ENCODE measurements at places on chromosomes 7 and 10. TPM values are rescaled to one million over a fixed set of nuclear protein-coding genes. Genes with fewer than 3 reads are reported as not detected.

The PYROXD2 gene
- total RNA-seq: 14.0 TPM

The MSMB gene
- not detected for total RNA-seq

The FAM237B gene
- not detected for total RNA-seq

The C10orf67 gene
- total RNA-seq: 0.25 TPM

The SPDYE11 gene
- total RNA-seq: not detected

DNA sequence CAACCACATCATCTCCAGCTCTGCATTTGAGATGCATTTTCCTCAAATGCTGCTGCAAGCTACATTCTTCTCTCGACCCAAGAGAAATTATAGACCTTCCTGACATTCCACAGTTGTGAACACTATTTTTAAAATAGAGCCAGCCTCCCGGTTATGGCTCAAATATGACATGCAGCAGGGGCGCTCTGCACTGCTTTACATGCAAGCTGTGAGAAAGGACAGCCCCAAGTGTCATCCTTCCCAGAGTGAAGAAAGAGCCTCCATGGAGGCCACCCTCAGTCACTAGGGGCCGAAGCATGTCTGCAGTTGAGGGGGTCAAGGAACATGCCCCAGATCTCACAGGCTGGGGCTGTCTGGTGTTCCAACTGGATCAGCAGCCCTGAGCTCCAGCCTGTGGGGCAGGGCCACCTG, 63.9 kb upstream of the CHST15 start:
- peak; percentile 8 for DNase-seq
- H3K36me3 ChIP-seq: no peaks in the 10 kb centered on the region
- no peak overlapping the region for H3K4me3 ChIP-seq
- H3K4me1 ChIP-seq: peaks cover 11% of the 10 kb centered on the region
- no peak overlapping the region for H3K27ac ChIP-seq

The TYW1B gene
- total RNA-seq: 1.6 TPM

DNA sequence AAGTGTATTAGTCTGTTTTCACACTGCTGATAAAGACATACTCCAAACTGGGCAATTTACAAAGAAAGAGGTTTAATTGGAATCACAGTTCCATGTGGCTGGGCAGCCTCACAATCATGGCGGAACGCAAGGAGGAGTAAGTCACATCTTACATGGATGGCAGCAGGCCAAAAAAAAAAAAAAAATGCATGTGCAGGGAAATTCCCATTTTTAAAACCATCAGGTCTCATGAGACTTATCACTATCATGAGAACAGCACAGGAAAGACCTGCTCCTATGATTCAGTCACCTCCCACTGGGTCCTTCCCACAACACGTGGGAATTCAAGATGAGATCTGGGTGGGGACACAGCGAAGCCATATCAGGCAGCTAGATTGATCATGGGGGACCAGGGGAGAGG, 136.8 kb downstream of the EXOC4 start:
- H3K4me3 ChIP-seq: no peak overlapping the region
- no peaks in the 10 kb centered on the region for H3K27me3 ChIP-seq
- H3K36me3 ChIP-seq: no peaks in the 10 kb centered on the region
- DNase-seq: no peak
- H3K27ac ChIP-seq: no peak overlapping the region

DNA sequence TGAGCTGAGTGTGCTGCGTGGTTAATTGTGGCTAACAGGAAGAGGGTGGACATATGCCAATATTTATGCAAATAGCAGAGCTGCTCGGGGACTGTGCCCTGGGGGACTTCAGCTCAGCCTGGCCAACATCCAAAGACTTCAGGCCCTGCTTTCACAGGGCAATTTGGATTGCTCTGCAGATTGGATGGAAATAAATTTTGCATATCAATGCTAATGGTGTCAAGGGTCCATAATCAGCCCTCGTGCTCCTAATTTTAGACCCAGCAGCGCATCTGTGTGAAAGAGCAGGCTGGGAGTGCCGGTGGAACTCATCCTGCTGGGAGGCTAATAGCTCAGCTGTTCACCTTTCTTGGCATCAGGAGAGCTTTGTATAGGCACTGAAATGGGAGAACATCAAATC, 270.1 kb downstream of the TCERG1L start:
- no peak for DNase-seq
- no peak overlapping the region for H3K4me3 ChIP-seq
- no peaks in the 10 kb centered on the region for H3K36me3 ChIP-seq
- no peak overlapping the region for H3K27ac ChIP-seq

The SPDYE2B gene
- not detected for total RNA-seq

- H3K36me3 ChIP-seq: no peaks in the 10 kb centered on the region
- no peak overlapping the region for H3K4me3 ChIP-seq
Measured at GRCh38 chr7:77820967-77821366, 22.4 kb downstream of the PHTF2 start.

The FKBP6 gene
- not detected for total RNA-seq

- no peaks in the 10 kb centered on the region for H3K27me3 ChIP-seq
- no peaks in the 10 kb centered on the region for H3K4me1 ChIP-seq
- no peak overlapping the region for H3K27ac ChIP-seq
- DNase-seq: no peak
- no peaks in the 10 kb centered on the region for H3K36me3 ChIP-seq
Measured at GRCh38 chr7:49564379-49564714, 209.1 kb upstream of the VWC2 start.

DNA sequence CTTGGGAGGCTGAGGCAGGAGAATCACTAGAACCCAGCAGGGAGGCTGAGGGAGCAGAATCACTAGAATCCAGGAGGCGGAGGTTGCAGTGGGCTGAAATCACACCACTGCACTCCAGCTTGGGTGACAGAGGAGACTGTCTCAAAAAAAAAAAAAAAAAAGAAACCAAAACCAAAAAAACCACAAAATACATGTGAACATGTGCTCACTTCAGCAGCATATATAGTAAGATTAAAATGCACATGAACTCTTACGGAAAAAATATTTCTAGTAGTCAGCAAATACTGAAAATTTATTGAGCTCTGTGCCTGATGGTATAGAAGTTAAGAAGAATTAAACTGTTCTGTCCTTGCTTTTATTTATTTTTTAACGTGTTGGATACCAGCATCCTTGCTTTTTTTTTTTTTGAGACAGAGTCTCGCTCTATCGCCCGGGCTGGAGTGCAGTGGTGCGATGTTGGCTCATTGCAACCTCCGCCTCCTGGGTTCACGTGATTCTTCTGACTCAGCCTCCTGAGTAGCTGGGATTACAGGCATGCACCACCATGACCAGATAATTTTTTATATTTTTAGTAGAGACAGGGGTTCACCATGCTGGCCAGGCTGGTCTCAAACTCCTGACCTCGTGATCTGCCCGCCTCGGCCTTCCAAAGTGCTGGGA, 9.6 kb upstream of the ZNF487 start:
- no peaks in the 10 kb centered on the region for H3K36me3 ChIP-seq
- no peaks in the 10 kb centered on the region for H3K4me1 ChIP-seq
- DNase-seq: no peak
- no peaks in the 10 kb centered on the region for H3K27me3 ChIP-seq
- no peak overlapping the region for H3K4me3 ChIP-seq
- H3K27ac ChIP-seq: no peak overlapping the region

GRCh38 chr10:95783741-95784140, 27.8 kb downstream of the ENTPD1 start:
- DNase-seq: no peak
- H3K27ac ChIP-seq: no peak overlapping the region
- no peaks in the 10 kb centered on the region for H3K27me3 ChIP-seq
- H3K4me1 ChIP-seq: peaks cover 5% of the 10 kb centered on the region
- H3K4me3 ChIP-seq: no peak overlapping the region

The MACROH2A2 gene
- 14.7 TPM for total RNA-seq

DNA sequence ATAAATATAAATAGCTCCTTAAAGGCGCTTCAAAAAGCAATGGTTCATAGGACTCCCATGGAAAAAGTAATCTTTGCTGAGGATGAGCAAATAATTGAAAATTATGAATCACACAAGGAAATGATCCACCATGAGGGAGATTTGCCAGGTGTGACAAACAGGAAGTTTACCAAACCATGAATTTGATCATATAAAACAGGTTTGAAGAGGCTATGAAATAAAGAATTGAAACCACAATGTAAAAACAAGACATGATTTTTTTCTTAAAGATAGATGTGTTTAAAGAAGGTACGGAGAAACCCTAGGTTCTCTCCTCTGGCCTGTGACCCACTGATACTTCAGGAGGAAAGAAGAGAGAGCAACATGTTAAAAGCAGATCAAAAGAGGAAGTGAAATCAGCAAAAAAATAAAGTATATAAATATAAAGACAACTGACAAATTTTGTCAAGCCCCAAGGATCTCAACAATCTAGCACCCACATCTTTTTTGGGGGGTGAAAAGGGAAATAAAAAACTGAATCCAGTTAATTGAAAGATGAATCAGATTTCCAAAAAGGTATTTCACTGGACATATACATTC, 111.3 kb upstream of the ASAH2 start:
- H3K36me3 ChIP-seq: no peaks in the 10 kb centered on the region
- no peaks in the 10 kb centered on the region for H3K27me3 ChIP-seq
- H3K4me3 ChIP-seq: no peak overlapping the region
- H3K27ac ChIP-seq: no peak overlapping the region
- DNase-seq: peak; percentile 64
- peaks cover 13% of the 10 kb centered on the region for H3K4me1 ChIP-seq

The ARMS2 gene
- total RNA-seq: not detected

- H3K36me3 ChIP-seq: no peaks in the 10 kb centered on the region
- no peak overlapping the region for H3K27ac ChIP-seq
- H3K4me1 ChIP-seq: no peaks in the 10 kb centered on the region
- DNase-seq: no peak
Measured at GRCh38 chr7:2955269-2955668, 88.4 kb downstream of the CARD11 start.

DNA sequence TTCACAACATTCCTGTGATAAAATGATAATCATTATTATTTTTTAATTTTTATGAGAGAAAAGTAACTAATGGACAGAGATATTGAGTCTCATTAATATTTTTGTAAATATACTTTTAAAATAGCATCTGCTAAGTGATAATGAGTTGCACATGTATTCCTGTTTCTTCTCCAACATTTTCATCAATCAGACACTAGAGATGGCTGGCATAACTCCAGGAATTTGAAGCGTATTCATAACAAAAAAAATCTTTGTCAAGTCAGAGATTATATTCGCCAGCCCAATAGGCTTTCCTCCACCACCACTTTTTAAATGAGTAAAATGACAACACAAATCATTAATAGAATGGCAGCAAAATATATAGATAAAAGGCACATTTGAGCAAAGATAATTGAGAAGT, 524.0 kb upstream of the KCND2 start:
- H3K27me3 ChIP-seq: no peaks in the 10 kb centered on the region
- H3K27ac ChIP-seq: no peak overlapping the region
- H3K4me1 ChIP-seq: no peaks in the 10 kb centered on the region
- no peaks in the 10 kb centered on the region for H3K36me3 ChIP-seq

DNA sequence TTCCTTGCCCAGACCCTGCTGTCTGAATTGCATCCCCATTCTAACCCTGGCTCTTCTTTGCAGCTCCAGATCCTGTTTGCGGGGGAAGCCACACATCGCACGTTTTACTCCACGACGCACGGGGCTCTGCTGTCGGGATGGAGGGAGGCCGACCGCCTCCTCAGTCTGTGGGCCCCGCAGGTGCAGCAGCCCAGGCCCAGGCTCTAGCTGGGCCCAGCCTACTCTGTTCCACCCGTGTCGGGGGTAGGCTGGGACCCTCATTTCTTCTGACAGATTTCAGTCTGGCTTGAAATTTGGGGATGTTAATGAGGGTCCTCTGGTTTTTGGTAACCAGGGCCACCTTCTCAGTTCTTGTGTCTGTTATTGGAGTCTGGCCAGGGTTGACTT, 2.7 kb upstream of the MTG1 start:
- H3K27ac ChIP-seq: no peak overlapping the region
- H3K27me3 ChIP-seq: no peaks in the 10 kb centered on the region
- H3K36me3 ChIP-seq: no peaks in the 10 kb centered on the region
- no peak overlapping the region for H3K4me3 ChIP-seq
- H3K4me1 ChIP-seq: 0 out of 2 replicates have a peak, but pooled peaks cover 9% of the 10 kb centered on the region
- no peak for DNase-seq

GRCh38 chr10:70830164-70830563, 14.4 kb downstream of the SGPL1 start:
- H3K4me1 ChIP-seq: peaks cover 42% of the 10 kb centered on the region
- H3K27me3 ChIP-seq: no peaks in the 10 kb centered on the region
- no peaks in the 10 kb centered on the region for H3K36me3 ChIP-seq
- no peak overlapping the region for H3K4me3 ChIP-seq

DNA sequence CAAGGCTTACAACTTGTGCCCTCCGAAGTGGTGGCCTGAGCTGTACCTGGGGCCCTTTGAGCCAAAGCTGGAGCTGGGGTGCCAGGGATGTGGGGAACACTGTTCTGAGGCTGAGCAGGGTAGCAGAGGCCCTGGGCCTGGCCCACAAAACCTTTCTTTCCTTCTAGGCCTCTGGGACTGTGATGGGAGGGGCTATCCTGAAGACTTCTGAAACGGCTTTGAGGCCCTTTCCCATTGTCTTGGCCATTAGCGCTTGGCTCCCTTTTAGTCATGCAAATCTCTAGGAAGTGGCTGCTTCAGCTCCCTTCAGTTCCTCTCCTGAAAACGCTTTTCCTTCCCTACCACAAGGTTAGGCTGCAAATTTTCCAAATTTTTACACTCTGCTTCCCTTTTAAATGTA, 16.8 kb upstream of the CRYGN start:
- no peak for DNase-seq
- H3K4me3 ChIP-seq: no peak overlapping the region
- peaks cover 20% of the 10 kb centered on the region for H3K4me1 ChIP-seq
- no peak overlapping the region for H3K27ac ChIP-seq

- H3K27me3 ChIP-seq: peaks cover 26% of the 10 kb centered on the region
- no peak for DNase-seq
- H3K27ac ChIP-seq: no peak overlapping the region
- H3K4me1 ChIP-seq: no peaks in the 10 kb centered on the region
- H3K36me3 ChIP-seq: no peaks in the 10 kb centered on the region
Measured at GRCh38 chr7:34758111-34758601, 100.1 kb downstream of the NPSR1 start.

- no peaks in the 10 kb centered on the region for H3K4me1 ChIP-seq
- H3K36me3 ChIP-seq: no peaks in the 10 kb centered on the region
- H3K27me3 ChIP-seq: no peaks in the 10 kb centered on the region
- no peak overlapping the region for H3K27ac ChIP-seq
- peak; percentile 55 for DNase-seq
Measured at GRCh38 chr7:98802088-98802780, 67.6 kb downstream of the TMEM130 start.

DNA sequence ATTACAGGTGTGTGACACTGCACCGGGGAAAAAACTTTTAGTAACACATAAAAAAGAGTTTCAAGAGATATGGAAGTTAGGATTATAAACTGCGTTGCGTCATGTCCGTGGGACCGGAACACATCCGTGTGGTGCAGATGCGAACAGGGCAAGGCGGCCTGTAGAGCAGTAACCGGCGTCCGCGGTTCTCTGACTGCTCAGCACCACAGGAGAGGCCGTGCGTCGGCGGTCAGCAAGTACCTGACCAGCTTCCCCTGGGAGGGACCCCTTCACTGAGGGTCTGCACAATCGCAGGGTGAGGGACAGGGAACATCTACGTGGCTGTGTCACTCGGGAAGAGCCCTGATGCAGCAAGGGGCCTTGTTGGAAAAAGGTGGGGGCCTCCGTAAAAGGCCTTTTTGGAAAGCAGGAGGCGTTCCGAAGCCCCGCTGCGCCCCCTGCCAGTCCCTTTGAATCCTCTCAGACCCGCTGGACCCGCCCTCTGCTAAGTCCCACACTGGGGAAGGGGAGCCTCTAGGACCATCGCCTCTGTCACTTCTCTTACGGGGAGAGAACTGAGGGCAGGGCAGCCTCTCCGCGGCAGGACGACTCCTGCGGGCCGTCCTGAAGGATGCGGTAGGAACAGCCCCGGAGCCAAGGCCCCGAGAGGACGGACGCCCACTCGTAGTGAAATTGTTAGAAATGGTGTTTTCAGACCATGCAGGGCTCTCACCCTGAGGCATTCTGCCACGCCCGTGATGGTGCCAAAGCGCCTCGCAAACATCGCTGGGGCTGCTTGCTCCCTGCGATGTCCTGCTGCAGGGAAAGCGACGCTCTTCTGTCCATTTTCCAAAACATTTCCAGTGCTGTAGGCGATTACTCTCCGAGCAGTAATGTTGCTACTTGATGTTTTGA, 771.6 kb upstream of the COBL start:
- no peak for DNase-seq
- no peaks in the 10 kb centered on the region for H3K4me1 ChIP-seq
- no peak overlapping the region for H3K27ac ChIP-seq
- no peak overlapping the region for H3K4me3 ChIP-seq
